ENCODE measurements at places on chromosomes 6 and 20. TPM values are rescaled to one million over a fixed set of nuclear protein-coding genes. Genes with fewer than 3 reads are reported as not detected.

DNA sequence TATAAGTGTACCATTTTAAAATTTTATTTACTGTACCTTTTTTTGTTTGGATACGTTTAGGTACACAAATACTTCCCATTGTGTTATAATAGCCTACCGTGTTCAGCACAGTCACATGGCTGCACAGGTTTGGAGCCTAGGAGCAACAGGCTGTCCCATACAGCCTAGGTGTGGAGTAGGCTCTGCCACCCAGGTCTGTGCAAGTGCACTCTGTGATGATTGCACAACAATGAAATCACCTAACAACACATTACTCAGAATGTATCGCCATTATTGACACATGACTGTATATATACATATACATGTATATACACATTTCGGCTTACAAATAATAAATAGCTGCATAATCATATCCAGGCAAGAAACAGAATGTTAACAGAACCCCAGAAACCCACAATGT lies 15.4 kb downstream of the SERAC1 start:
- DNase-seq: no peak

DNA sequence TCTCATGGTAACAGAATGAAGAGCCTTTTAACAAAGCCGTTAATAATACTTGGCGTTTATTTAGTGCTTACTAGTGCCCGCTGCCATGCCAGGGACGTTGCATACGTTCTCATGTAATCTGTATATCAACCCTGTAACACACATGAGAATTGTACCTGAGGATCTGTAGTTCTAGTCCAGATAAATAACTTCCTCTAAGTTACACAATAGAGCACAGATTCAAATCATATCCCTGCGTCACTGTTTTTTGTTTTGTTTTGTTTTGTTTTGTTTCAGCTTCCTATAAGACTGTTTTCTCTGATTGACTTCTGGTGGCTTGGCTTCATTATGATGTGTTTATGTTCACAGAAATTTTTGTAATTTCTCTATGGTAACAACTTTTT lies 553 bp downstream of the ZSCAN16 start:
- no peak for DNase-seq

DNA sequence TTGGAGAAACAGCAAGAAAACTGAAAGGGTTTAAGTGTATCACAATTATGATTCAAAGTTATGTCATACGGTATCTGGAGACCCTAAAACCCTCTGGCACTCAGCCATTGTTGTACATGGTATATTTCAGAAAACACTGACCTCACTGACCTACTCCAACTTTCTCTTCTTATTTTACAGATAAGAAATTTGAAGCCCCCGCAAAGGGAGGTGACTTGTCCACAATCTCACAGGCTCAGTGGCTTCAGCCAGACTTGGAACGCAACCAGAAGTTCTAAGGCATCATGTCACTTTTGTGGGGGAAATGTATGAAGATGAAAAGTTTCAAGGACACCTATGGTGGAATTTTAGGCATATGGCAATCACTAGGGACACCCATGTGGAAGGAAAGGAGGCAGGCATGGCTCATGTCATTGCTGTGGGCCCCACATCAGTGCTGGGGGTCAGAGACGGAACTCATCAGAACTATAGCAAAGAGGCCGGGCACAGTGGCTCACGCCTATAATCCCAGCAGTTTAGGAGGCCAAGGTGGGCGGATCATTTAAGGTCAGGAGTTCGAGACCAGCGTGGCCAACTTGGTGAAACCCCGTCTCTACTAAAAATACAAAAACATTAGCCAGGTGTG lies 5.2 kb upstream of the TRIB3 start:
- DNase-seq: no peak

CNR1 gene
- not detected for total RNA-seq
